ENCODE measurements at places on chromosomes 1 and 21.

DNA sequence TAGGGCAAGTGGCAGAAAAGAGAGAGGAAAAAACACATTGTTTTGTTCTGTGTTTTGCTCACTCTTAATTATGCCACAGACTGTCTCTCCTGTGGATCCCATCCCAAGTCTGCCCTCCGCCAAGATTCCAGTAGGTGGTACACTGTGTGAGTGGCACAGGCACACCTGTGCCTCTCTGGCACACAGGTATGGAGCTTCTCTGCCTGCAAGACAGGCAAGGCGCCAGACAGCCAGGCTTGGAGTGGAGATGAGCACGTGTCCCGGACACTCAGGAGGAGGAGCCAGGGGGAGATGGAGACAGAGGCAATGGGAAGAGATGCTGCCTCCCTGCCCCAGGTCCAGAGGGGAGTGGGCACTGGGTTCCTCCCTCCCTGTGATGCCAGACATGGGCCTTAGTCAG, 6.5 kb upstream of the GRIK3 start:
- DNase-seq = no peak

DNA sequence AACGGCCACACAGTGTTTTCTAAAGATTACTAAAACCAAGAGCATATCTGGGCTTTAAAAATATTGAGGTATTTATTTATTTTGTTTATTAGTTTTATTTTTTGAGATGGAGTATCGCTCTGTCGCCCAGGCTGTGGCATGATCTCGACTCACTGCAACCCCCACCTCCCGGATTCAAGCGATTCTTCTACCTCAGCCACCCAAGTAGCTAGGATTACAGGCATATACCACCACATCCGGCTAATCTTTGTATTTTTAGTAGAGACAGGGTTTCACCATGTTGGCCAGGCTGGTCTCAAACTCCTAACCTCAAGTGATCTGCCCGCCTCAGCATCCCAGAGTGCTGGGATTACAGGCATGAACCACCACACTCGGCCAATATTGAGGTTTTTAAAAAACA, 23.9 kb downstream of the TMCO4 start:
- DNase-seq = no peak

DNA sequence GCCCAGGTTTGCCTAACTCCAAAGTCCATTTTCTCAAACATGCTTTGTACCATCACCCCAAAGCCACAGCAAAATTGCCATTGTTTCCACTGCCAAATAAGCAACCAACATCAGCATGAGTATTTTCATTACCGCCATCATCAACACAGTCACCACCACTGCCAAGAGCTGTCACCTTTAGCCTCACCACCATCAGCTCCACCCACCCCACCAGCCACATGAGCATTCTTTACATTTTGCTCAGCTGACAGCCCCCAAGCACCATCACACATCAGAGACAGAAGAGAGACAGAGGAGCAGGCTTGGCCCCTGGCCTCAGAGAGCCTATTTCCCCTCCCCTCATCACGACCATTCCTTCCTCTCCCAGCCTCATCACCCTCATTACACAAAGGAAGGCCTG, 42.7 kb downstream of the TAS1R2 start:
- no peak for DNase-seq

DNA sequence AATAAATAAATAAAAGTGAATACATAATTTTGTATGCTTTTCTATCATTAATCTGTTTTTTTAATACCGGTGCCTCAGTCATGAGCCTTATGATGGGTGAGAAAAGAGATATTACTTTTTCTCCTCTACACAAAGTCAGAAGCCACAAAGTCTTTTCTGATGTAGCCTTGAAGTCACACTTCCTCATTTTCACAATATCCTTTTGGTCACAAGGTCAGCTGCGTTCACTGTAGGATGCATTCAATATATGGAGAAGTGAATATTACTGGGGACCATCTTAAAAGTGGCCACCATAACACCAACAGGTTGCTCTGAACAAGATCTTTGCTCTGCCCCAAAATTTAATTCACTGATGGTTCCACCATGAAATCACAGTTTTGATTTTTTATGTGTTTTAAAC, 83.3 kb upstream of the TNR start:
- no peak for DNase-seq

GRCh38 chr1:180291004-180291403, 60.9 kb downstream of the LHX4 start:
- no peak for DNase-seq

DNA sequence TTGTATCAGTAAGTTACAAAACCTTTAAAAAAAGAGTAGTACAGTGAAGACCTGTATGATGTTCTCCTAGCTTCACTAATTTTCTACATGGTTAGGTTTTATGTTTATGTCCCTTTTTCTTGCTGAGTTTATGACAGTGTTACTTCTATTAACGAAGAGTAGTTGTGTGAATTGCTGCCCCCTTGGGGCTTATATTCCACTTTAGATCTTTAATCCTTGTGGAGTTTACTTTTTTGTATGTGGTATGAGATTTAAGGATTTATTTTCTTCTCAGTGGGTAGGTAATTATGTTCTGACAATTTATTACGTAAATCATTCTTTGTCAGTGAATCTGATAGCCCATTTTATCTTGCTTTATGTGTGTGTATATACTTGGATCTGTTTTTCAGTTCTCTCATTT, 14.8 kb downstream of the KCTD3 start:
- no peak for DNase-seq

- DNase-seq = peak; percentile 71
These were observed 545.2 kb upstream of the BRINP3 start for GRCh38 chr1:191022856-191023255.

DNA sequence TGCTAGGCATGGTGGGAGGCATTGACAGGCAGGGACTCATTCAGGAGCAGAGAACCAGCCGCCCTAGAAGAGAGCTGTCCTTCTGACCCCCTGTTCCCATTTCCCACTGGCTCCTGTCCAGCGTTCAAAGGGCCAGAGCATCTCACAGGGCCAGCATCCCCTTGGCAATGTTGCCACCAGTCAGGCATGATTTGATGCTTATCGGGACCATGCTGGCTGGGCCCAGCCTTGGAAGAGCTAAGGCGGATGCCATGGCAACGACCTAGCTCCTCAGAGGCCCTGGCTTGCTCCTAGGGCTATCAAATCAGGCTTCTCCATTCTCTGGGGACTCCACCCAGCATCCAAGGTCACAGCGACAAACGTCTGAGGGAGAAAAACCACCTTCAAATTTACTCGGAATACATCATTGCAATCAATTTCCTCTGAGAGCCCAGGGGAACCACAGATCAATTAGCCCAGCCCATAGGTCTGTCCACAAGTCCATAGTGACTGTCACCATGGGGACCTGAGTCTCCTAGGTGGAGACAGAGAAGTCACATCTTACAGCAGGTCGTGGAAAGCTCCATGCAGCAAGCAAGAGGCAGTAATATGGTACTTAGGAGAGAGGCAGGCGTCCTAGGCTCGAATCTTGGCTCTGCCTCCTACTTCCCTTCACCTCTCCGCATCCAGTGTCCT, 14.1 kb upstream of the VWA5B1 start:
- DNase-seq = no peak

DNA sequence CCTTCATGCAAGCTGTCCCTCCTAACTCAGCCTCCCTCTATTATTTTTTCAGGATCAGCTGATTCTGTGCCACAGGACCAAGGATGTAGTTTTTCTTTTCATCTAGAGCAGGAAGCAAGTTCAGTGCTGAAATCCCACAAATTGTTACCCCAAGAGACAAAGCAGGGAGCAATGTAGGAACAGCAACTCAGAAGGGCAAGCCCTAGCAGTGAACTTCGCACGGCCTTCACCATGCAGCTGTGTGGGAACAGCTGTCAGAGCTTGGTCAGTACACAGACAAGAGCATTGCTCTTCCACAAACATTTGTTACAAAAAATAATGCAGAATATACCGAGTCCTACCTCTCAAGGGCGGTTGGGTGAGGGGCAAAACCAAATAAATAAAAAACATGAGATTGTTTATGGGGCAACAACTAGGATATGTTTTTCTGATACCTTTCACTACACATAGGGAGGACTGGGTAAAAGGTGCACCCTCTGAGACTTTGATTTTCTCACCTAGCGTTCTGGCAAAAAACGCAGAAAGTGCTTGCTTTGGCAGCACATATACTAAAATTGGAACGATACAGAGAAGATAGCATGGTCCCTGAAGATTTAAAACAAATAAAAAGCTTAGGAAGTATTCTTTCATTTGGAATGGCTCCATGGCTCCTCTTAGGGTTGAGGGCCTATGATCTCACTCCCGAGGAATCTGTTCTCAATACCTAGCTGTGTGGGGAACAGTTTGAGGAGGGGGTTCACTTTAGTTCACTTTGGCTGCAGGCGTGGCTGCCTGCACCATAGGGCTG, 37.1 kb upstream of the ANGPTL7 start:
- peak; percentile 51 for DNase-seq

DNA sequence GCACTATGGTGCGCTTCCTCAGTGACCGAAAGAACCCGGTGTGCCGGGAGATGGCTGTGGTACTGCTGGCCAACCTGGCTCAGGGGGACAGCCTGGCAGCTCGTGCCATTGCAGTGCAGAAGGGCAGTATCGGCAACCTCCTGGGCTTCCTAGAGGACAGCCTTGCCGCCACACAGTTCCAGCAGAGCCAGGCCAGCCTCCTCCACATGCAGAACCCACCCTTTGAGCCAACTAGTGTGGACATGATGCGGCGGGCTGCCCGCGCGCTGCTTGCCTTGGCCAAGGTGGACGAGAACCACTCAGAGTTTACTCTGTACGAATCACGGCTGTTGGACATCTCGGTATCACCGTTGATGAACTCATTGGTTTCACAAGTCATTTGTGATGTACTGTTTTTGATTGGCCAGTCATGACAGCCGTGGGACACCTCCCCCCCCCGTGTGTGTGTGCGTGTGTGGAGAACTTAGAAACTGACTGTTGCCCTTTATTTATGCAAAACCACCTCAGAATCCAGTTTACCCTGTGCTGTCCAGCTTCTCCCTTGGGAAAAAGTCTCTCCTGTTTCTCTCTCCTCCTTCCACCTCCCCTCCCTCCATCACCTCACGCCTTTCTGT, 7.3 kb upstream of the PIGV start:
- DNase-seq = no peak

- DNase-seq = peak; percentile 59
These were observed 236.4 kb upstream of the BEND5 start for GRCh38 chr1:49013079-49013478.

GRCh38 chr1:94986783-94987182, 59.9 kb upstream of the CNN3 start:
- DNase-seq = peak; percentile 79

DNA sequence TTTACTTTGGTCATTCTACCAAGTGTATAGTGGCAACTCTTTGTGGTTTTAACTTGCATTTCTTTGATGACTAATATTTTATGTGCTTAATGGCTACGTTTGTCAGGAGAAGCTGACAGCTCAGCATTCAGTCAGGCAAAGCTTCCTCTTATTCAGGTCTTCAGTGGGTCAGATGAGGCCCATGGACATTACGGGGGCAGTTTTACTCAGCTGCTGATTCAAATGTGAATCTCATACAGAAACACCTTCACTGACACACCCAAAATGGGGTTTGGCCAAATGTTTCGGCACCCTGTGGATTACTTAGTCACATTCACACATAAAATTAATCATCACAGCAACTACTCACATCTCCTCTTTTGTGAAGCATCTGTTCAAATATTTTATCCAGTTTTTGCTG, 104.9 kb upstream of the PLD5 start:
- DNase-seq = no peak

GRCh38 chr1:77906019-77906545, 17.7 kb downstream of the NEXN start:
- no peak for DNase-seq
